Neural crest cell (in vitro differentiated cells): ENCODE measurements at places on chromosomes 5 and 9. TPM values are rescaled to one million over a fixed set of nuclear protein-coding genes. Genes with fewer than 3 reads are reported as not detected.

DNA sequence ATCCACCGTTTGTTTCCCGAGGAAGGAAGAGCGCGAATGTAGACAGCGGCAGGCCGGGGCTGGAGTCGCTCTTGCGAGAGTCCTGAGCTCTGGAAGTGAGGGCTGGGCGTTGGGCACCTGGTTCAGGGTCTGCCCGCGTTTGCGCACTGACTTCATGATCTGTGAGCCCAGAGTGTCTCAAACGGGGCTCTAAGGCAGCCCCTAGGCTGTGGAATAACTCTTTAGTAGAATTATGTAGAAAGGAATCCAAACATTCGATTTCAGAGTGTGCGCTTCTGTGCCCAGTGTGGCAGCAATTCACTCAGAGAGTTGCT, 478 bp upstream of the GGTA1 start:
- no peak for DNase-seq

GABRP gene
- not detected in 2 replicates for total RNA-seq

- DNase-seq = no peak
These were observed 79.9 kb upstream of the CPEB4 start for GRCh38 chr5:173808079-173808808.

DNA sequence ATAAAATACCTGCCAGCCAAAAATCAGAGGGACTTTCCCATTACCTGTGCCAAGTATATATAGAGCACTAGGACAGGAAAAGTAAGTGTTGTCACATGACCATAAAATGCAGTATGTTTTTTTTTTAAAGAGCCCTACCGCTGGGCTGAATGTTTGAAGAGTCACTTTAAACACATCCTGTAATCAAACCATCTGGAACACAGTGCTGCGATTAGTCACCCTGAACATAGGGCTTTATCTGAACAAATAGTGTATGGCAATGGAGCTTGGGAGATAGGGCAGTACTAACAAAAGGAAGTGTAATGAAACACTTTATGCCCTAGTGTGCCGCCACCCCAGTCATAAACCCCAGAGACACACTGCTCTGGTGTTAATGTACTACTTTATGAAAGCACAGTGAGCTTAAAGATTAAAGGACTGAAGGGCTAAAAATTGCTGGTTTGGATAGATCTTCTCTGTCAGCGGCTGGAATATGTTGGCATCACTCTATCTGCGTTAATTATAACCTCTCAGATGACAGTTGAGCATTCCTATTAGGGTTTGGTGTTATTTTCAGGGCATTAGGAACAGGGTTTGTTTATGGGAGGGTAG, 90.4 kb downstream of the ZNF608 start:
- no peak for DNase-seq

NEURL1B gene
- total RNA-seq = 5.7 and 6.1 TPM in 2 replicates

- DNase-seq = no peak
These were observed 12.5 kb downstream of the NINJ1 start for GRCh38 chr9:93121316-93122241.

NR4A3 gene
- 0.91 and 0.93 TPM in 2 replicates for total RNA-seq

GRCh38 chr9:93458712-93459111, 5.3 kb upstream of the FAM120AOS start:
- no peak for DNase-seq

DNA sequence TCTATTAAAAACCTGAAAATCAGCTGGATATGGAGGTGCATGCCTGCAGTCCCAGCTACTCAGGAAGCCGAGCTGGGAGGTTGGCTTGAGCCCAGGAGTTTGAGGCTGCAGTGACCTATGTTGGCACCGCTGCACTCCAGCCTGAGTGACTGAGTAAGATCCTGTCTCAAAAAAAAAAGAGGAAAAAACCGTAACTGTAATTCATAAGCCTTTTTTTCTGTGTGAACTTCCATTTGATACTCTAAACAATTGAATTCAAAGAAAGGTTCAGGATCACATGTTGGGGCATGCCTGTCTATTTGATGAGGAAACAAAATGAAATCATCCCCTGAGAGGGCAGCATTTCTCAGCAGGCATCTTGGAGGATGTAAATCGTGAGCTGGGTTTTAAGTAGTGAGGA, 38.8 kb downstream of the ITGA2 start:
- no peak for DNase-seq

DNA sequence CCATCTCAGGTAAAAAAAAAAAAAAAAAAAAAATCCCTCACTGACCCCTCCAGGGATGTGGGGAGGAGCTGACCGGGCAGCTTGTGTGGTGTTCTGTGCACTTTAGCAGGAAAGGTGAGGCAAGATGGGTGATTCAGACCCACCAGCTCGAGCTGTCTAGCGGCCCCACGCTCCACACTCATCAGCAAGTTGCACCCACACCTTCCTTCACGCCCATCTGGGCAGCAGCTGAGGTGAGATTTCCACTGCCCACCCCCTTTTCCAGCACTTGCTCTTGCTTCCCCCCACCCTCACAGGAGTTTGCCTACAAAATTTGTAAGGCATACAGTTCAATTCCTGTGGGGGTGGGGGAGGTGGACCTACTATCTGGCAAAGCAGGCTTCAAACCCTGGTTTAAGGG, 58.7 kb upstream of the ZNF354B start:
- DNase-seq = no peak

SPATA6L gene
- 0.44 and 1.3 TPM in 2 replicates for total RNA-seq

STPG3 gene
- 0.26 TPM in 1 of 2 replicates, not detected in the other for total RNA-seq

DNA sequence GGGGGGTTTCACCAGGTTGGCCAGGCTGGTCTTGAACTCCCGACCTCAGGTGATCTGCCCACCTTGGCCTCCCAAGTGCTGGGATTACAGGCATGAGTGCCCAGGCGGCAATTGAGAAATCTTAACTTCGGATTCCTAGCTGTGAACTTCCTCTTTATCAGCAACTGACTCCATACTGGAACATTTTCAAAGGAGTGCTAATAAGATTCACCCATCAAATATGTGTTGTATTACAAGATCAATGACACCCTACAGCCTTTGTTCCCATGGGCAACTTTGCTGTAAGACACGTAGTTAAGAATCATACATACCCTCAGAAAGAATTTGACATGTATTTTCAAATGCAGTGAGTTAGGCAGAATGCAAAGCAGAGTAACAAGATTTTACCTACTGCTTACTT, 23.1 kb upstream of the ACOT12 start:
- DNase-seq = no peak
